ENCODE measurements at places on chromosomes 4 and X.
A peak's percentile ranks its signal among the peaks of the same experiment; 100 is the strongest.

DNA sequence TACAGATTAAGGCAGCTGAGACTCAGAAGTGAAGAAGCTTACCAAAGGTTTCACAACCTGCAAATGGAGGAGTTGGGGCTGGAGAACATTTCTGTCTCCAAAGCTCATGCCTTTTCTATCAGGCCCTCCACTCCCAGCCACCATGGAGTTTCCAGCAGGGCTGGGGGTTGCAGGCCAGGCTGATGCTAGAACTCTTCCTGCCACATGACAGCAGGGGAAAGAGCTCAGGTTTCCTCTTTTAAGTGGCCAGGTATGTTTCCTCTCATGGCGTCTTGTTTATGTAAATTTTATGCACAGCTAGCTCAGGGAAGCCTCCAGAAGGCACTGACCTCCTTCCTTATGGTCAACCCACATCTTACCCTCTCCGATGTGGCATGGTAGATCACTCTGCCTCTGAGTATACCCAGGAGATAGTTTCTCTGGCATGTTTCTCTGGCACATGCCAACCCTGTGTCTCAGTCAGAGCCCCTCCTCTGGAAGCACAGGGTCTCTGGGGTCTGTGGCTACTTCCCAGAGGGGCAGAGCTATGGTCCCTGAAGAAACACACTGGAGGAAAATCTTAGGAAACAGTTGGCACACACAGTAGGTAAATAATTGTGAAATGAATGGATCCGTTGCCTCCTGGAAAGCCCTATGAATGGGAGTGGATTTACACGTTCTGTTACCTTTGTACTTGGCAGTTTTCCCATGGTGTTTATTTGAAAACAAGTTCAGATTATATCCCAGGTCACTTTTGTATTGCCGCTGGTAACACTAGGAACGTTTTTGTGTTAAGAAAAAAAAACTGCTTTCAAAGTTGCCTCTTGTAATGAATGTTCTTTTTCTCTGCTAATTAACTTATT, 28.9 kb downstream of the PDK3 start:
- no peak for ATAC-seq

DNA sequence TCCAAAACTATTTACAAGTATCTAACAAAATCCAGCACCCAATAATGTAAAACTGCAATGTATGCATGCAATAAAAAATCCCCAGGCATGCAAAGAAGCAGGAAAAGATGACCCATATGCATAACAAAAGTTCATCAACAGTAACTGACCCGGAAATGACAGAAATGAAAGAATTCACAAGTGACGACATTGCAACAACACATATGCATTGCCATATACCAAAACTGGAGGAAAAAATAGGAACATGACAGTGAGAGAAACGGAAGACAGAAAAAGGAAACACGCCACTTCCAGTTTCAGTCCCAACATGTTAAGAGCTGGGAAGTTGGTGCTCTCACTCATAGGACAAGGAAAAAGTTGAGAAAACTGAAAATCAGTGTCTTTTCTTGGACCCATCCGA, 154.6 kb downstream of the EVC2 start:
- no peak for ATAC-seq

- no peak for ATAC-seq
Observed at GRCh38 chr4:38920677-38921076, 53.1 kb downstream of the FAM114A1 start.

GRCh38 chr4:18394656-18395055, 373.1 kb upstream of the LCORL start:
- ATAC-seq = no peak

DNA sequence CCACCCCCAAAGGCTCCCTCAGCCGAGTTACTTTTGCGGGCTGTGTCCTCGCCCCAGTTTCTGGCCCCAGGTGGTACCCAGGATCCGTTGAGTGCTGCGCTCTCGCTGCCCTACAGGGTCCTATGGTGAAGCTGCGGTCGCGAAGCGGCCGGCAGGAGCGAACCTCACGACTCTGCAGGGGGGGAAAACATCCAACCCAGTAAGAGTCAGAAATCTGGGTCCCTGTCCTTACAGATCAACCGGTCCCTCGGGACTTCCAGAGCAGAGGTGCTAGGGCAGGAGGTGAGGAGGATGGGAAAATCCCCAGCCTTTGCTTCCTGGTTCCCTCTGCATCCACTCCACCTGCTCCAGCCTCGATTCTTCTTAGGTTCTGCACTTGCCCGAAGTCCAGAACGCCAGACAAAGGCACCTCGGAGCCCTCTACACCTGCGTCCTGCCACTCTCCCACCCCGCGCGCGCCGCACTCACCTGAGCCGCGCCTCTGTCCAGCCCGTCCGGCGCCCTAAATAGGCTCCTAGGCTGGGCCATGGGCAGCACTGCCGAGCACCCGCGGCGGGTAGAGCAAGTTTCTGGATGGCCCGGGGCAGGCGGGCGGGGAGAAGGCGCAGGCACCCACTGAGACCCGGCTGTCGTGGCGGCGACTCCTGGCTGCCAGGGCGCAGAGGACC, at the start of gene HS3ST1:
TSS of gene HS3ST1 (minus strand) at position 664 of the 668 bp plus-strand sequence. CDS start 28,889 bp downstream, outside the sequence.
- peak; percentile 11 for ATAC-seq

All from motor neuron (in vitro differentiated cells).